HTR-8/SVneo (cell line): ENCODE measurements at places on chromosomes 5 and 9.

GRCh38 chr5:59036274-59036961 is 453.5 kb downstream of the RAB3C start:
- DNase-seq = peak; percentile 60

- no peak for DNase-seq
Measured at GRCh38 chr9:12289711-12290110, 403.5 kb upstream of the TYRP1 start.

- peak; percentile 11 for DNase-seq
Measured at GRCh38 chr5:54222336-54222735, 88.0 kb downstream of the ARL15 start.

DNA sequence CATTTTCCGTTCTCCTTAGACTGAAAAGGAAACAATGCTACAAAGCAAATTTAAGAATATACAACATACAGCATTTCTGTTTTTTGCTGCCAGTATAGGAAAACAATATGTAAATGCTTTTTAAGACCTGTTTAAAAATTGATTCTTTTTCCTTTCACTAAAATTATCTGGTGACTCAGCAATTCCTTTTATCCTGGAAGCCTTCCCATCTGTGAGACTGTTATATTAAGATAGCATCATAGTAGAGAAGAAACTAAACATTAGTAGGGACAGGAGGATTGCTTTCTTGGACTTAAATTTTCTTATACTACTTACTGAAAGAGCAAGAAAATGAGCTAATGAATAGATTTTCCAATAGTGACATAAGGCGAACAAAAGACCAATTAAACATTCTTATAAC is 30.0 kb upstream of the GPR21 start:
- DNase-seq = no peak

DNA sequence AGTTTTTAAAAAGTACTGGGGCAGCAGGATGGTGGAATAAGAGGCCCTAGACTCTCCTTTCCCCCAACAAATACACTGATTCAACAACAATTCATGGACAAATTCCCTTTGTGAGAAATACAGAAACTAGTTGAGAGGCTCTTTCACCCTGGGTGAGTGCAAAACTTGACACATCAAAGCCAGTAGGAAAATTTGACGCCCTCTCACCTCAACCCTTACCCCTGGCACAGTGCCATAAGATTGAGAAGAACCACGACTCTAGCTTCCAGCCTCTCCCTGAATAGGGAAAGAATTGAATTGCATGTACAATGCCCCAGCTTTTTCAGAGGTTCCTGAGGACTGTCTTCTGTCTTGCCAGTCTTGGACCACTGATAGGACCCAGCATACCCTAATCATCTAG is 12.3 kb downstream of the KIF4B start:
- DNase-seq = no peak

GRCh38 chr9:5832071-5832537 is 813 bp downstream of the ERMP1 start:
- DNase-seq = no peak

DNA sequence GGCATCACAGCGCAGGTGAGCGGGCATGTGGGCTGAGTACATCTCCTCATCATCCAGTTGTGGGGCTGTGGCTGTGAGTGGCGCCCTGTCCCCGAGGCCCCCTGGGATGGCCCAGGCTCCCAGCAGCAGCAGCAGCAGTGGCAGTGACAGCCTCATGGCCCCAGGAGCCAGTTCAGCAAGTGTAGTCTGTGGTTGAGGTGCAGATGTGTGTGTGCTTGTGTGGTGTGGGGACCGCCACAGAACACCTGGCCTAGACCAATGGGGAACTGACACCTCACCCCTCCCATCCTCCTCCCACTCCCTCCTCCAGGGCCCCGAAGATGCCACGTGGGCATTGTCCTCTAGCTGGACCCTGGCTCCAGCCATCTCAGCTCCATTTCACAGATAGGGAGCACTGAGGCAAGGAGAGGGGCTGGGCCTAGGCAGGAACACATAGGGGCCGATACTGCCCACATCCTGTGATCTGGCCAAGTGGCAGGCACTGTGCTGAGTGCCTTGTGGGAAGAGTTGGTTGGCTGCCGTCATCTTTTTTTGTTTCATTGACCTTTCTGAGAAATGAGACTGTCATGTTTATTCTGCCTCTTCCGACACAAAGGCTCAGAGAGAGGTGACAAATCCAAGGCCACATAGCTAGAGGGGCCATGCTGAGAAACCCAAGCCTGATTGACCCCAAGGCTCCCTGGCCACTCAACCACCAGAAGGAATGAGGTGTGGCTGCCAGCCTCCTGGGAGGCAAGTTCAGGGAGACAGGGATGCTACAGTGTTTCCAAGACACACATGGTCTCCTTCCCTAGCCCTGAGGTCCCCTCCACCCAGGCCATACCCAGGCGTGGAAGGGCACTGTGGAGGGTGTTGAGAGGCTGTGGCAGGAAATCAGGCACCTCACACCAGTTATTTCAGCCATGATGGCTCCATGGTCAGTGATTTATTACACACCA is at the start of gene MZB1:
Gene MZB1 (minus strand): TSS at position 213 of the 938 bp plus-strand sequence. CDS start 57 bp downstream, at position 156.
- no peak for DNase-seq

DNA sequence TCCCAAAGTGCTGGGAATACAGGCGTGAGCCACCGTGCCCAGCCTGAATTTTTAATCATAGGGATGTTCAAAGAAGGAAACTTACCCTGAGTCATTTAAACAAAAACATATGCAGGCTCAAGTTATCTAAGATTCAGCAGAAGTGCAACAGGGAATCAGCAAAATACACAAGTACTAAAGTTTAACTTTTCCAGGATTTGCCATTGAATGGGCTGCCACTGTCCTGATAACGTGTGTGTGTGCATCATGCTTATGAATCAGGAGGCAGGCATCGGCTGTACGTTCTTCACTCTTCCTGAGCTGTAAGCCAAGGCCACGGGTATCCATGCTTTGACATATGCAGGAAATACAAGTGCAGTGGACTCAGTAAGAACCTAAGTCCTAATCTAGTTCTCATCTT is 48.8 kb upstream of the FST start:
- no peak for DNase-seq

- DNase-seq = peak; percentile 8
Measured at GRCh38 chr5:136308212-136308795, 57.0 kb downstream of the TRPC7 start.

DNA sequence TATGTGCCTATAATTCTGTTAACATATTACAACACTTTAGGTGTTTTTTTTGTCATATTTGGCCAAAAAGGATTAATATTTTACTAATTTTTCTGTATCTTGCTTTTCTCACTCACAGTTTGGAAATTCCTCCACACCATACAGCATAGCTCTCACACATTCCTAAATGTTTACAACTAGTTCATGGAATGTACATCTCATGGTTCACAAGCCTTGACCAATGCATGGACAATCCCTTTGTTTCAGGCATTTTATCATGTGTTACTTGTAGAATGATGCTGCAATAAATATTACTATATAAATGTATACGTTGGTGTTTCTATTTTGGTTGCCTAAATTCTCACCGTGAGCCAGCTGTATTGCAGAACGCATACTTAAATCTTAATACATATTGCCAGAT is 80.5 kb upstream of the SPATA31C2 start:
- peak; percentile 10 for DNase-seq

GRCh38 chr5:33969572-33970452 is 14.7 kb downstream of the SLC45A2 start:
- peak; percentile 87 for DNase-seq

- DNase-seq = no peak
Measured at GRCh38 chr5:103605277-103605676, 42.7 kb upstream of the NUDT12 start.

DNA sequence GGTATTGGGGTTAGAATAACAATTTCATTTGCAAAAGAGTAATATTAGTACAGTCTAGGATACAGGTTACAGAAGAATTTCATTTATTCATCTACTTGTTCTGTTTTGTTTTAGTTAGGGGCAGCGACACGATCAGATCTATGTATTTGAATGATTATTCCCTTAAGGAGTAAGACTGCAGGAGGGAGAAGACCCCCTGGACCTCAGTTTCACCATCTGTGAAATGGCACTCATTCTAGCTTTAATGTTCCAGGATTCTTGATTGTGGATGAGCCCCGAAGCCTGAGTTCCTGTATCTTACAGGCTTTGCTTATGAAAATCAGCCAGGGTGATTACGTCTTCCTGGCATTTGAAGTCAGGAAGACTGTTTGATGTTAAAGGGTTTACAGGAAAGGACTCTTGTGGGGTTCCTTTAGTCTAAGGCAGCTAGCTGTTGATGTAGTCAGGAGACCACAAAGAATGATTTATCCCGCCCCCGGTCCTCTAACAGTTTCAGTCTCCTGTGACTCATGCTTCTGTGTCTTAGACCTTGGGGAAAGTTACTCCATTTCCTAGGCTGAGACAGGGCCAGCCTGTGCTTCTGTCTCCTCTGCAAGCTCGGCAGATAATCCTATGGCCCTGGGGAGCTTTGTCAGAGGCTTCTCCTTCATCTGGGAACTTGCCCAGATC is 11.5 kb downstream of the SMIM3 start:
- DNase-seq = peak; percentile 82

DNA sequence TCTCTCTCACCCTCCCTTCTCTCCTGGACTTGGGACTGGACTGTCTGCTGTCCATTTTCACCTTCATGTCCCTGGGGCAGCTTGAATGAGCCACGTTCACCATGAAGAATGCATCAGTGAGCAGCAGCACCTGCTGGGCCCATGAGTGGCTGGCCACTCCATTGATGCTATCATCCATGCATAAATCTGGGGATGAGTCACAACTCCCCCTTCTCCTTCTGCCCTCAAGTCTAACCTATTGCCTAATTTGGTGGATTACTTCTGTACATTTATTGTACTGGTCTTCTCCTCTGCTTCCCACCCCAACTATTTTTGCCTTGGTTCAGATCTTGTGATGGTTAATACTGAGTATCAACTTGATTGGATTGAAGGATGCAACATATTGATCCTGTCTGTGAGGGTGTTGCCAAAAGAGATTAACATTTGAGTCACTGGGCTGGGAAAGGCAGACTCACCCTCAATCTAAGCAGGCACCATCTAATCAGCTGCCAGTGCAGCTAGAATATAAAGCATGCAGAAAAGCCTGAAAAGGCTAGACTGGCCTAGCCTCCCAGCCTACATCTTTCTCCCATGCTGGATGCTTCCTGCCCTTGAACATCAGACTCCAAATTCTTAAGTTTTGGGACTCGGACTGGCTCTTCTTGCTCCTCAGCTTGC is 46.7 kb downstream of the GDNF start:
- DNase-seq = peak; percentile 71

DNA sequence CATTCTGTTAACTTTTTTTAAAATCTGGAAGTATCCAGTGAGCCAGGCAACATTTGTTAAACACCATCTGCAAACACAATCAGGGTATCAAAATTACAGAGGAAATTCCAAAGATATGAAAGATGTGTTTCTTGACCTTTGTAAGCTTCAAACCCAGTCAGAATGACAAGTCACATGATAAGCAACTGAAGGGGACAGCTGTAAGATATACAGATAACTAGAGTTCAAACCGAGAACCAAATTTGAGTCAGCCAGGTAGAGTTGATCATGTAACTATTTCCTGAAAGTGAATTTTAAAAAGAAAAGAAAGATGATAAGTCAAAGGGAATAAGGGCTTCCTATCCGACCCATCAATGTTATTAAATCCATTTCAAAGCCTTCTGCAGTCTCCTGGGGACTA is 196.2 kb downstream of the DEPDC1B start:
- DNase-seq = no peak

GRCh38 chr9:81408951-81409350 is 280.4 kb downstream of the TLE1 start:
- no peak for DNase-seq

GRCh38 chr9:21543187-21543586 is 61.1 kb upstream of the IFNE start:
- no peak for DNase-seq

- no peak for DNase-seq
Measured at GRCh38 chr5:95554331-95554646, 488 bp downstream of the SKIC3 start.
